ENCODE measurements at places on chromosomes 6 and 20. TPM values are rescaled to one million over a fixed set of nuclear protein-coding genes. Genes with fewer than 3 reads are reported as not detected.

- no peaks in the 10 kb centered on the region for H3K36me3 ChIP-seq
- H3K4me1 ChIP-seq = no peaks in the 10 kb centered on the region
- H3K27ac ChIP-seq = no peak overlapping the region
- H3K27me3 ChIP-seq = no peaks in the 10 kb centered on the region
- no peak overlapping the region for H3K4me3 ChIP-seq
Measured at GRCh38 chr6:146990821-146991798, 213.1 kb upstream of the STXBP5 start.

Gene IL20RA
- polyA plus RNA-seq = 0.23 TPM

Gene CDC40
- polyA plus RNA-seq = 27.7 TPM

- H3K36me3 ChIP-seq = peaks cover 3% of the 10 kb centered on the region
- H3K27me3 ChIP-seq = no peaks in the 10 kb centered on the region
- no peak overlapping the region for H3K4me3 ChIP-seq
- no peak overlapping the region for H3K27ac ChIP-seq
- no peak for DNase-seq
Measured at GRCh38 chr20:63703471-63703975, 4.3 kb downstream of the ARFRP1 start.

DNA sequence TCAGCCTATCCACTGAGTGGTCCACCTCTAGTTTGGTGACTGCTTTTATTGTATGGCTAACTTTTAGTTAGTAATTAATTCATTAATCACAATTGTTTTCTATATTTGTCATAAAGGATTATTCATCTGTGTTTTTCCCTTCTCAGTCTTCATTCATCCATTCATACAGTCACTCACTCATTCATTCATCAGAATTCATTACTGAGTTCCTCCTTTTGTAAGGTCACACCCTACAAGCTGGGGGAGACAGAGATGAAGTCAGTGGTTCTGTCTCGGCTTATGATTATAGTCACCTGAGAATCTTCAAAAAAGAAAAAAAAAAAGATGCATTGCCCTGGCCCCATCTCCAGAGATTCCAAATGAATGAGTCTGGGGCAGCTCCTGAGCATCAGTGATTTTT, 257.1 kb downstream of the ADGB start:
- DNase-seq = no peak
- H3K36me3 ChIP-seq = no peaks in the 10 kb centered on the region
- H3K4me1 ChIP-seq = no peaks in the 10 kb centered on the region
- no peak overlapping the region for H3K27ac ChIP-seq

DNA sequence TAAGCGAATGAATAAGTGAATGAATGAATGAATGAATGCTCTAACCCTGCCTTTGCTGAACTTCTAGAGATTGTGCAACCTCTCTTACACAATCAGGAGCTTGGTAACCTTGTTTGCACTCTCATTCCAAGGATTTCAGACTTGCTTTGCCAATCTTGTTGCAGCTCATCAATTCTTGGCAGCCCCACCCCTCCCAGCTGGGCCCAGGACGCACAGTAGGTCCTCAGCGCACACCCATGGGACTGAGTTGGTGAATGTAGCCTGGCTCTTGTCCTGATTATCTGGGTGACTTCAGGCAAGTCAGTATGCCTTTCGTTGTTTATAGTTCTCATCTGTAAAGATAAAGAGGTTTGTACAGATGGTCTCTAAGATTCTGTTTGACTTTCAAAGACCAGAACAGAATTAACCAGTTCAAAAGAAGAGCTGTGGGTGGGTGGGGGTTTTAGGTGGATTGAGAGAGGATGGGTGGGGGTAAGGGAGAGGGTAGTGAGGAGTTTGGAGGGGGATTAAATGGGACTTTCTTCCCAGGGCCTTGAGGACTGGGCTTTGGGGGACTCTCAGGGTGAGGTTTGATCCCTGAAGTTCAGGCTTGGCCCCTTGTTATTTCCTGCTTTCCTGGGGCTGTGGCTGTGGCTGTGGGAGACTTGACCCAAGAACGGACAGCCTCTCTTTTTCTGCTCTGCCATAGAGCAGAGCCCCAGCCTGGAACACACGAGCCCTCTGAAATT, 33.2 kb downstream of the VEGFA start:
- H3K36me3 ChIP-seq = no peaks in the 10 kb centered on the region
- no peak overlapping the region for H3K27ac ChIP-seq
- peaks cover 47% of the 10 kb centered on the region for H3K4me1 ChIP-seq
- H3K4me3 ChIP-seq = no peak overlapping the region

- H3K36me3 ChIP-seq = no peaks in the 10 kb centered on the region
- H3K27me3 ChIP-seq = no peaks in the 10 kb centered on the region
- no peak overlapping the region for H3K27ac ChIP-seq
- peak; percentile 63 for DNase-seq
- H3K4me3 ChIP-seq = no peak overlapping the region
Measured at GRCh38 chr6:84422380-84422968, 195.0 kb upstream of the CEP162 start.

DNA sequence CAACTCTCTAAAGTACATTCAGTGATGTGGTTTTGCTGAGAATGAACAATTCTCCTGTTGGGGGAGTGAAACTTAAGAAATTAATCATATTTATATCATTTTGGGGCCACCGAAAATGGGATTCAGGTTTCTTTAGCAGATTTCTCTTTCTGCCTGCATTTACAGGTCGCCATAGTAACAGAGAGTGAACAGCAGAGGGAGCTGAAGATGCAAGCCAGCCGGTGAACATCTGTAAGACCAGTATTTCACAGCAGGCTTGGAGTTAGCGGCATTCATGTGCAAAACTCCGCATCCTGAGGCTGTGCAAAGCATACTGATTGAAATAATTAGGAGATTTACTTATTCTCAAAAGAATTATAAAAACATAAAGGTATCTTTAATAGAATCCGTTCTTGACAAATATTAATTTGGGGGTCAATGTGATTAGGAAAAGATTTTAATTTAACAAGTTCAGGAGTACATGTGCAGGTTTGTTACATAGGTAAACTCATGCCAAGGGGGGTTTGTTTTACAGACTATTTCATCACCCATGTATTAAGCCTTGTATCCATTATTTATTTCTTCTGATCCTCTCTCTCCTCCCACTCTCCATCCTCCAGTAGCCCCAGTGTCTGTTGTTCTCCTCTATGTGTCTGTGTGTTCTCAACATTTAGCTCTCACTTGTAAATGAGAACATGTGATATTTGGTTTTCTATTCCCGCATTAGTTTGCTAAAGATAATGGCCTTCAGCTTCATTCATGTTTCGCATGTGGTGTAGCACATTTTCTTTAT, 17.8 kb upstream of the HSF2 start:
- DNase-seq = peak; percentile 56
- no peaks in the 10 kb centered on the region for H3K4me1 ChIP-seq

Gene ENPP4
- polyA plus RNA-seq = 13.8 TPM

DNA sequence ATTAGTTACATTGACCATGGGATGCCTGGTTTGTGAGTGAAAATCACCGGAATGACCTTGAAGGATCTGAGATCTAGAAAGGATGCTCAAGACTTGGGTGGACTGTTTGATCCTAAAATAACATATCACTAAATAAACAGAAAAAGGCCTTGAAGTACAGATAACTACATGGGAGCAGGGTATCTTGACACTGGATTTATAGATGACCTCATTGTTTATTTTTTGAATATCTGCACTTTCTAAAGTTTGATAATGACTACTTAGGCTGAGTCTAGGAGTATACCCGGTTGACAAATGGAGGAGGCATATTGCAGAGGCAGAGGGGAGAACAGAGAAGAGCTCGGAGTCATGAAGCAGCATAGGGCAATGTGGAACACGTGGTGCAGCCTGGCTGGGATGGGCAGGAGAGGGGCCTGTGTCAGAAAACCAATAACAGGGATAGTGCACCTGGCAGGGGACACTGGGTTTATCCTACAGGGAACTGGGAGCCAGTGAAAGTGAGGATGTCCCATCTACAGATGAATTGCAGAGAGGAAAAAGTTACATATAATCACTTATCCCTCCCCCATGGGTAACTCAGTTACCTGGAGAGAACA, 50.3 kb downstream of the PLAGL1 start:
- H3K27ac ChIP-seq = no peak overlapping the region
- no peak for DNase-seq
- no peak overlapping the region for H3K4me3 ChIP-seq
- no peaks in the 10 kb centered on the region for H3K27me3 ChIP-seq
- H3K36me3 ChIP-seq = peaks cover 4% of the 10 kb centered on the region
- H3K4me1 ChIP-seq = no peaks in the 10 kb centered on the region

DNA sequence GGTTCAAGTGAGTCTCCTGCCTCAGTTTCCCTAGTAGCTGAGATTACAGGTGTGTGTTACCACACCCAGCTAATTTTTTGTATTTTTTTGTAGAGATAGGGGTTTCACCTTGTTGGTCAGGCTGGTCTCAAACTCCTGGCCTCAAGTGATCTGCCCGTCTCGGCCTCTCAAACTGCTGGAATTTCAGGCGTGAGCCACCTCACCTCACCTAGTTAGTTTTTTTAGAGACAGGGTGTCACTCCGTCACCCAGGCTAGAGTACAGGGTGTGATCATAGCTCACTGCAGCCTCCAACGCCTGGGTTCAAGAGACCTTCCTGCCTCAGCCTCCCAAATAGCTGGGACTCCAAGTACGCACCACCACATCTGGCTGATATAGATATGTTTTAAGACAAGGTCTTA, 22.9 kb downstream of the SYTL3 start:
- H3K4me3 ChIP-seq = no peak overlapping the region
- DNase-seq = no peak
- no peaks in the 10 kb centered on the region for H3K27me3 ChIP-seq
- no peaks in the 10 kb centered on the region for H3K36me3 ChIP-seq
- peaks cover 24% of the 10 kb centered on the region for H3K4me1 ChIP-seq

- H3K36me3 ChIP-seq = no peaks in the 10 kb centered on the region
- DNase-seq = no peak
- peaks cover 3% of the 10 kb centered on the region for H3K4me1 ChIP-seq
- no peak overlapping the region for H3K4me3 ChIP-seq
Measured at GRCh38 chr6:23034926-23035325, 465.6 kb downstream of the HDGFL1 start.

Measured in psoas muscle (tissue), 8 donors.